ENCODE measurements at places on chromosomes 13 and 19. TPM values are rescaled to one million over a fixed set of nuclear protein-coding genes. Genes with fewer than 3 reads are reported as not detected.

C2CD4C gene
- 8.2 TPM for total RNA-seq

DNA sequence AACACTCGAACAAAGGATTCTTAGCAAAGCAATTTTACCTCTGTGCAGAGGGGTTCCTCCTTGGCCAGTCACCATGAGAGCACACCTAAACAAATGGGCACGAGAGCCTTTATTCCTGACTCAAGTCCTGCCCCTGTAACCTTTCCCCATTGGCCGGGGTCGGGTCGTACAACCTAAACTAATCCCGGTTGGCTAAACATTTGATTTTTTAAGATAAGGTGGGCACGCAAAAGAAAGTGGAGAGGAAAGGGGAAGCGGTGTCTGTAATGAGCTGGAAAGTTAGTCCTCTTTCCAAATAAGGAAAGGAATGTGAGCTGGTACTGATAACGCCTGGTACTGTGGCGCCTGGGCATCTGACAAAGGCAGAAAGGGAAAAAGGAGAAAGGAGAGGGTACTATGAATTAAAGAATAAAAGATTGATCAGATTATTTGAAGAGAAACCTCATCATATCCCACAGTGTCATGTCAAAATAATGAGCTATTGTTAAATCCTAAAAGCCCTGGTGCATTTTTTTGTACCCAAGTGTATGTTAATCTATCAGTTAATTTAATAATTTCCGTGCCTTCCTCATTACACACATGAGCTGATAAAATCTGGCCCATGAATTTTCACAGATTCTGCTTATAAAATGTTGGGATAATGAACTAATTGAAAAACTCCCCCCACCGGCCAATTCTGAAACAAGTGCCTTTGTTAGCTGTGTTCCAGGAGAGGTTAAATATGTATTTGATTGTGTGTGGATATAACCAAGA, 335.7 kb downstream of the RFC3 start:
- DNase-seq = peak; percentile 5

DNA sequence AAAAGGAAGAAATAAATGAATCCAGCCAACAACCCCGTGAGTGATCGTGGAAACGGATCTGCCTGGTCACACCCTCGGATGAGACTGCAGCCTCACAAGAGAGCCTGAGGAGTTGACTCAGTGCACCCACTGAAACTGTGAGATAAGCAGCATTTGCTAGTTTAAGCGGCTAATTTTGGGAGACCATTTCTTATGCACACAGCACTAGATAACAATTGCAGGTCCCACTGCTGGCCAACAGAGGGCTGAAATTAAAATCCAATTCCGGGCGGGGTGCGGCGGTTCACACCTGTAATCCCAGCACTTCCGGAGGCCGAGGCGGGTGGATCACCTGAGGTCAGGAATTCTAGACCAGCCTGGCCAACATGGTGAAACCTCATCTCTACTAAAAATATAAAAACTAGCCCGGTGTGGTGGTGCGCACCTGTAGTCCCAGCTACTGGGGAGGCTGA, 3.6 kb downstream of the UQCR11 start:
- no peak for DNase-seq

- no peak for DNase-seq
Measured at GRCh38 chr19:5926641-5927440, 12.8 kb downstream of the CAPS start.
